KG1 (cell line): ENCODE measurements at places on chromosomes 7 and 10.

GRCh38 chr10:20418286-20418685, 478.8 kb downstream of the NEBL start:
- DNase-seq, result no peak

- no peak for DNase-seq
These were observed 112.4 kb downstream of the CDK6 start for GRCh38 chr7:92723943-92724342.

- peak; percentile 17 for DNase-seq
These were observed 4.2 kb downstream of the PHTF2 start for GRCh38 chr7:77802557-77803405.

- DNase-seq, result no peak
These were observed 7.6 kb upstream of the CLEC5A start for GRCh38 chr7:141954334-141954733.

DNA sequence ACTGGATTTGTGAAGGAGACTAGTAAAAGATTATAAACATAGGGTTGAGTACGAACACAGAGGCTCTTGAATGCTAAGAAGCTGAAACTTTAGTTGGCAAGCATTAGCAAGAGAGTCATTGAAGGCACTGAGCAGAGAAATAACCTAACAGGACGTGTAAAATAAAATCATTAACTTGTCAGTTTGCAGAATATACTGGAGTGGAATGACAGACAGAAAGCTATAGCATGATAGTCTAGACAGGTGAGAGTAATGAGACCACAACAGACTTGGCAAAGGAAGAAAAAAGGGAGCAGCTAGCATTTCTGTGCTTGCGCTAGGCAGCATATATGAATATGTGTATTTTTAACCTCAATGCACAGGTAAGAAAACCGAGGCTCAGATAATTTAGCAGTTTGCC, 30.8 kb downstream of the MINDY3 start:
- no peak for DNase-seq

DNA sequence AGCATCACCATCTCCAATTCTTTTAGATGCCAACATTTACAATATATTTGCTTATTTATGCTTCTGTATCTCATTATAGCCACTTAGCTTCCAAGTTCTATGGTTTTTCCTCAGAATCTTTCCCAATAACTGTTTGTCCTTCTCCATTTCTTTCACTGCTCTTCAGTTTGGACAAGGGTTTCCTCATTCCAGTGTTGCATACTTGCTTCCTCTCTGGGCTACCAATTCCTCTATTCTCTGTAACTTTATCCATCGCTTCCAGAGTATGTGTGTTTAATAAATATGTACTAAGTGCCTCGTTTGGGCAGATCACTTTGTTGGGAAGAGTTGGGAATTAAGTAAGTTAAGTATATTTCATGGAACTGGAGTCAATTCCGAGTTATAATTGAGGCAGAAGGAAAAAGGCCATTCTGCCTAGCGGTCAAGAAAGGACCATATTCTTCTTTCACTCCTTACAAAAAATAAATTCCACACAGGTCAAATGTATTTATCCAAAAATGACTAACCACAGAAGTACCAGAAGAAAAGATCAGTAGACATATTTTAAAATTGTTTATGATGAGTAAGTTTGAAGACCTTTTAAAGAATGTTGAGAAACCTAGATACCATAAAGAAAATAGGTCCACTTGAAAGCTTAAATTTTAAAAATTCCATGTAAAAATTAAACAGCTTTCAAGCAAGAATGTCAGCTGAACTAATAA, 10.8 kb downstream of the STAMBPL1 start:
- no peak for DNase-seq

GRCh38 chr7:4745265-4745919, 30.0 kb upstream of the AP5Z1 start:
- no peak for DNase-seq

- no peak for DNase-seq
These were observed 473.9 kb downstream of the AUTS2 start for GRCh38 chr7:70072220-70072619.

DNA sequence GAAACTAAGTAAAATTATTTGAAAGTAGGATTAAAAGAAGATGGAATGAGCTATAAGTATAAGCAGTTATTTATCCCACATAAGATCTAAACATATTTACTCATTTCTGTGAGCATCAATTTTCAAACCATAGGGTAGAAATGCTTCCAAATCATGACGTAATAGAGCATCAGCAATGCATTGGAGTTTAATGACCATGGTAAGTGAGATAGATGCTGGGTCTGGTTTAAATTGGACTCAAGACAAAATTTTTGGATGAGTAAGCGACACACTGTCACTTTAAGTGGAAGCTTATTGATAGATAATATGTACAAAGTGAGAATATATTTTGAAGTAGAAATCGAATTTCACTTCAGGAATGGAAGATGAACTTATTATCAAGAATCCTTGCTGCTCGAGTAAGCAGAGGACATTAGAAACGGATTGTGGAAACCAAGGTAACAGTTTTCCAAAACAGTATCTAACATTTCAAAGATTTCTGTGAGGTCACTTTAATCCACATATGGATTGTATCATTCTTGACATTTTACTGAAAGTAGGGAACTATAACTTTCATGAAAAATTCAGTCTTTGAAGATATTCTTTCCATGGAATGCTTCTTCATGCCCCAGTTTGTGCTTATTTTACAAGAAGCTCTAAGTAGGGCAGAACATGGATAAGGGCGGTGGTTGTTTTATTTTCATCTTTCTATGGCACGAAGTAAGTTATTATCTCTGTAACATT, 85.8 kb downstream of the AGMO start:
- DNase-seq, result no peak

- DNase-seq, result peak; percentile 2
These were observed 190.4 kb downstream of the DGKI start for GRCh38 chr7:137656227-137656849.

DNA sequence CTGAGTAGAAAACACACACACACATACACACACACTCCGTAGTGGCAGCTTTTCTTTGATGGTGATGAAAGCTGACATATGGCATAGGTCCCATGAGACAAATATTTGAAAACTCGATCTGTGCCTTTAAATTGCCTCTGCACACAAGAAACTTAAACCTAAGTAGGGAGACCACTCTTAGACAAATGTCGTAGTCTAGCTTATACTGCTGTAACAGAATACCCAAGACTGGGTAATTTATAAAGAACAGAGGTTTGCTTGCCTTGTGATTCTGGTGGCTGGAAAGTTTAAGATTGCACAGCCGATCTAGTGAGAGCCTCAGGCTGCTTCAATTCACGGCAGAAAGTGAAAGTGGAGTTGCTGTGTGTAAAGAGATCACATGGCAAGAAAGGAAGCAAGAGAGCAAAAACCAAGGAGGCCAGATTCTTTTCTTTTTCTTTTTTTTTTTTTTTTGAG, 489.4 kb upstream of the SORCS1 start:
- DNase-seq, result peak; percentile 34

DNA sequence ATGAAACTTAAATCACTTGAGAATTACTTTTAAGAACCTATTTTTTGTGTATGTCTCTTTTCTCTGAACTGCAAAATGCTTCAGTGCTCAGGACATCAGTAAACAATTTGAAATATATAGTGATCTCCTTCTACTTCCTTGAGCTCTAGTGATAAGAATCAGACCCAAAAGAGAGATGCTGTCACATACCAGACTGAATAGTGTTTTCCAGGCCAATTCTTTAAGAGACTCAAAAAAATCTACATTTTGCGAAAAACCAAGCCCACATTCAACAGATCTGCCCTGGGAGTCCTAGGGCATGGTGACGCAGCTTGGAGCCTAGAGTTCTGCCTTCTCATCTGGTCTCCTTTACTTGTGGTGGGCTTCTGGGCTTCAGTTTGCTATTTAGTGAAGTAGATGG, 72.1 kb upstream of the SLC13A1 start:
- DNase-seq, result no peak

DNA sequence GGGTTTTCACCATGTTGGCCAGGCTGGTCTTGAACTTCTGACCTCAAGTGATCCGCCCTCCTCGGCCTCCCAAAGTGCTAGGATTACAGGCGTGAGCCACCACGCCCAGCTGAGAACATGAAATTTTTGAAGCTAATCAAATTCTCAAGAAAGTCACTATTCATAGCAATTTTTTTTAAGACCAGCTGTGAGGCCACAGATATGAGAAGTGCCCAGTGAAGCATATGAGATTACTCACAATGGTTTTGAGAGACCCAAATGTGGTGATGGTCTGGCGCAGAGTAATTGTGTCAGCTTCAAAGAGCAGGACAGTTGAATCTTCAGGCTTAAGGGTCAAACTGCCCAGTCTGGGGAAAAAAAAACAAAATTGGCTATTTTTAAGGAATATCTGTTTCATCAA, 16.2 kb downstream of the NCOA4 start:
- DNase-seq, result no peak

- no peak for DNase-seq
These were observed 62.3 kb upstream of the NKX6-2 start for GRCh38 chr10:132848291-132848701.

DNA sequence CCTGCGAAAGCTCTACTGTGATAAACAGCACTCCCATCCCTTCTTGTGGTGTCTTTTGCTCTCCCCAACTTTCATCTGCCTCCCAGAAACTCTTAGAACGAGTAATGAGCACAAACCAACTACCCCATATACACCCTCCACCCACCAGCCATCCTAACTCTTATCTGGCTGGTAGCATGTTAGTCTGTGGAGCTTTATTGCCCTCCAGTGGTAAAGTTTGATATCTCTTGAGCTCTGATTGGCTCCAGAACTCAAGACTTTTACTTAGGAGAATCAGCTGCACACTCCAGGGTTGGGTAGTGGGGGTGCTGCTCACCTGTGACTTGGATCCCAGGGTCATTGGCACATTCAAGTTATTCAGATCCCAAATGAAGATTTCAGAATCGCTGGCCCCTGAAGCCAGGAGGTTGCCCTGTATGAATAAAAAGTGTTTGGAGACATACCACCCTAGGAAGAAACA, 10.9 kb downstream of the SEC31B start:
- DNase-seq, result peak; percentile 11

GRCh38 chr7:121576148-121576917, 180.2 kb upstream of the FAM3C start:
- no peak for DNase-seq

DNA sequence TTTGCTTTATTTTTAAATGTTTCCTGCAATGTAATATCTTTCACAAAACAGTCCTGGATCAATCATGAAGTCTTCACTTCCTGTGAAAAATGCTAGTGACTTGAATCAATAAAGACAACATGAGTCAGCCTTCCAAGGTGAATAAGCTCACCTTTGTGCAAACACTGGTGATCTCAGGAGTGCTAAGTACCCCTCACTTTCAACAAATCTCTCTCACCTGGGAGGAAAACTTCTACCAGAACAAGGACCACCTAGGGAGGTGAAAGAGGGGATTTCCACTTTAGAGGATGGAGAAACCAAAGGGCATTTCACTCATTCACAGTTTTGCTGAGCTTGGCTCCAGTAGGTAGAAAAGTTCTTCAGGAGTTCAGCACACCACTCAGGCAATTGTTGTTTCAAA, 64.8 kb downstream of the CALD1 start:
- DNase-seq, result no peak

DNA sequence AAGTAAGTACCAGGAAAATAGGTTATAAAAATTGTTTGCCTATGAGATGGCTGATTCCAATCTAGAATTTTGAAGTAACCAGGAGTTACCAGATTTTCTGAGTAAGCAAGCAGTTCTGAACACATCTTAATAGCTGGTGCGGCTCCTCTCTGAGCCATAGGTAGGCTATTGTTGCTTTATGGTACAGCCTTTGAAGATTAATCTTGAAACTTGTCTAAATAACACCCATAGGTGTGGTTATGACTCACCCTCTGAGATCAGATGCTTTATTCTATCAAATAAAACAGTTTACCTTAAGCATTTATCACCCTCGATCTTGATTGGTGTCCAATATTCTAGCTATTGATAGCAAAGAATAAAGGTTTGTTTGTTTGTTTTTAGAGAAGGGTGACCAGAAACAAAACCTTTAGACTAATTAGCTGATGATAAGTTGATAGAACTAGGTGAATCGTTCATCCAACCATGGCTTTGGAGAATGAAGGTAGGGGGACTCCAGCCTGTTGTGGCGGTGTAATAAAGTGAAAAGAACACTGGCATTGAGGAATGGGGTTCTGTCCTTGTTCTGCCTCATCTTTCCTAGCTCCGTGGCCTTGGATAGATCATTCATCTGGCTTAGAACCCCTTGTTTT, 72.2 kb downstream of the VTI1A start:
- DNase-seq, result no peak

GRCh38 chr10:68861253-68861652, 33.9 kb downstream of the STOX1 start:
- DNase-seq, result no peak

- no peak for DNase-seq
These were observed 316.2 kb downstream of the POM121L12 start for GRCh38 chr7:53351681-53352080.

DNA sequence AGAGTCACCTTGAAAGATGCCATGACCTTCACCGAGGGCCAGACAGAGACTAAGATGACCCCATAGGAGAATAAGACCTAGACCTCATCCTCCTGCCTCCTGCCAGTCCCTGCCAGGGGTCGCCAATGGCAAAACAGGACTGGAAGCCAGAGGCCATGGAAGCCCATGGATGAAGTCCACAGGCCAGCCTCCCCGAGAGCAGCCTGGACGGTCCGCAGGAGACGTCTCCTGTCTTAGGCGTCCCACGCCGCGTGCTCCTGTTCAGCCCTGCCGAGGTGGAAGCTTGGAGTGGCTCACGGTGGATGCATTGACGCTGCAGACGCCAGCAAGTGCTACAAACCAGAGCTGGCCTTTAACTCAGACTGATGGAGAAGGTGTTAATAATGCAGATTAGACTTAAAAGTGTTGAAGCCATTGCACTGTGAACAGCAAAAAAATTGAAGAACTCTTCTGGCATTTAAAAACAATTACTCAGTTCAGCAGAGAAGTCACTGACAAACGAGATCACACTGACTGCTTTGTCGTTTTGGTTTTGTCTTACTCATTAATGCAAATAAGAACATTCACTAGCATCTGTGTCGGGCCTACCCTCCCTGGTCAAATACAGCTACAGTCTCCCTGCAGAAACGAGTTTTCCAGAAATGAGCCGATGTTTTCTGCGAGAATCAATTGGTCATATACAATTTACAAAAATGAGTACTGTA, 38.1 kb upstream of the FAM20C start:
- DNase-seq, result no peak

GRCh38 chr7:107180378-107180777, 11.6 kb downstream of the HBP1 start:
- no peak for DNase-seq

DNA sequence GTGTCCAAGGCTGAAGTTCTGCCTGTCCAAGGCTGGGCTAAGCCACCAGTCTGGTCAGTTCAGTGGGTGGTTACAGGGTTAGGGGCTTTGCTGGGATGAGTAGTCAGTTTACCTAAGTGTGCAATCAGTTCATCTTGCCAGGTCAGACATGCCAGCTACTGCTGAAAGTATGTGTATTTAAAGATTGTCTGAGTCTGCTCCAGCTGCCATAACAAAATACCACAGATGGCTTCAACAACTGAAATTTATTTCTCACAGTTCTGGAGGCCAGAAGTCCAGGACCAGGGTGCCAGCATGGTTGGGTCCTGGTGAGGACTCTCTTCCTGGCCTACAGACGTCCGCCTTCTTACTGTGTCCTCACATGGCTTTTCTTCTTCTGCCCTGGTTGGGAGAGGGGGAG, 52.4 kb upstream of the TNS3 start:
- no peak for DNase-seq

- DNase-seq, result no peak
These were observed 392 bp upstream of the UCN3 start for GRCh38 chr10:5364374-5364773.
